ENCODE measurements at places on chromosomes 5 and 9. TPM values are rescaled to one million over a fixed set of nuclear protein-coding genes. Genes with fewer than 3 reads are reported as not detected.

- DNase-seq = no peak
Measured at GRCh38 chr9:79166005-79166404, 405.8 kb upstream of the TLE4 start.

Gene NXNL2
- not detected for total RNA-seq

Gene PCDHA1
- total RNA-seq = not detected

Gene CATSPER3
- 0.48 TPM for total RNA-seq

Gene C5orf34
- total RNA-seq = 0.43 TPM
